ENCODE measurements at places on chromosomes 12 and 14.

DNA sequence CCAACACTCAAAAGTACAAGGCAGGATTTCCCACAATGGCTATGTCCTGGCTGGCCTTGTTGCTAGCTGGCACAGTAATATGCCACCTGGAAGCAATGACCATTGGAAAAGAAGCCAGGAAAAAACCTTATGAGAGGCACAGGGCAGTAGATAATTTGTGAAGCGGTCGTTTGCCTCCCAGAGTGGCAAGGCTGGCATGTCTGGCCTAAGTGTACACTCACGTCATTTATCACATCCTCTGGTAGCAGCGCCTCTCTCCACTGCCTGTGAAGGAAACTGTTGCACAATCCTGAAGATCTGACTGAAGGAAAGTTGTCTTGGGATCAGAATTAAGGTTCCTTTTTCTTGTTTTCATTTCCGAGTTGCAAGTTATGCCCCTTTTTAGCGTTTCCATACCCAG, 408.5 kb downstream of the ZFP36L1 start:
- no peak for DNase-seq

DNA sequence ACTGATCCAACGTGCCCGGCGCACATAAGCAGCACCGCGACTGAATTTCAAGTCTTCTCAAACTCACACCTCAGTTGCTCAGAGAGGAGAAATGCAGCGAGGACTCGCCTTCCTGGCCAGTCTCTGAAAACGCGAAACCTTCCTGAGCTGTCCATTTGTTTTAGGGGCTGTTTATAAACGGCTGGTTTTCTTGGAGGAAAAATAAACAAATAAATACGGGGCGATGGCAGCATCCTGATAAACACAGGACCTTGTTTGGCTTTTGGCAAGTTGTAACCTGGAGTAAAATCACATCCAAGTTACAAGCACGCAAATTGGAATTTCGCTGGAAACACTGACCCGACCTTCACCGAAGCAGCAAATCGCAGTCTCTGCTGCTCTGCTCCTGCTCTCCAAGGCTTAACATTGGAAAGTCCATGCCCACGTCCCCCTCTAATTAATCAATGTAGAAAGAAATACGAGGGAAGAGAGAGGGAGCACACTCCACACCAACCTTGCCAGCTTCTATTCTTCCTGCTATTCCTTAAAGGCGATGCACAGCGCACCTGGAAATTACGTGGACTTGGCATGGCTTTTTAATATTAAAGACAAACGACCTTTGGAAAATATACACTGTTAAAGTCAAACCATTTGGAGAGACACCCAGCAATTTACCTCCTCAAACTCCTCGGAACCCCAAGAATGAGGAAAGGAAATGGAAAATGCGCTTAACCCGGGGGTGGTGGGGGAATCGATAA, 248.8 kb downstream of the APAF1 start:
- no peak for DNase-seq

GRCh38 chr14:59215322-59215721, 26.9 kb downstream of the DAAM1 start:
- no peak for DNase-seq

- no peak for DNase-seq
Observed at GRCh38 chr12:132886529-132887477, 602 bp downstream of the CHFR start.

GRCh38 chr12:115521771-115522409, 755.6 kb downstream of the MED13L start:
- no peak for DNase-seq

DNA sequence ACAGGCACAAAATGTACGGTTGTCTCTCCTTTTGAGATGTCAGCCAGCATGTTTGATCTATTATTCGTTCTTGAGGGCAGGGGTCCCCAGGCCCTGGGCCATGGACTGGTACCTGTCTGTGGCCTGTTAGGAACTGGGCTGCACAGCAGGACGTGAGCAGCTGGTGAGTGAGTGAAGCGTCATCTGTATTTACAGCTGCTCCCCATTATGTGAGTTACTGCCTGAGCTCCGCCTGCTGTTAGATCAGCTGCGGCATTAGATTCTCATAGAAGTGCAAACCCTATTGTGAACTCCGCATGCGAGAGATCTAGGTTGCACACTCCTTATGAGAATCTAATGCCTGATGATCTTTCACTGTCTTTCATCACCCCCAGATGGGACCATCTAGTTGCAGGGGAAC, 41.4 kb upstream of the SCN8A start:
- no peak for DNase-seq

GRCh38 chr14:23485326-23485725, 15.8 kb downstream of the NGDN start:
- DNase-seq = no peak

GRCh38 chr12:22248121-22248520, 86.4 kb downstream of the ST8SIA1 start:
- no peak for DNase-seq

DNA sequence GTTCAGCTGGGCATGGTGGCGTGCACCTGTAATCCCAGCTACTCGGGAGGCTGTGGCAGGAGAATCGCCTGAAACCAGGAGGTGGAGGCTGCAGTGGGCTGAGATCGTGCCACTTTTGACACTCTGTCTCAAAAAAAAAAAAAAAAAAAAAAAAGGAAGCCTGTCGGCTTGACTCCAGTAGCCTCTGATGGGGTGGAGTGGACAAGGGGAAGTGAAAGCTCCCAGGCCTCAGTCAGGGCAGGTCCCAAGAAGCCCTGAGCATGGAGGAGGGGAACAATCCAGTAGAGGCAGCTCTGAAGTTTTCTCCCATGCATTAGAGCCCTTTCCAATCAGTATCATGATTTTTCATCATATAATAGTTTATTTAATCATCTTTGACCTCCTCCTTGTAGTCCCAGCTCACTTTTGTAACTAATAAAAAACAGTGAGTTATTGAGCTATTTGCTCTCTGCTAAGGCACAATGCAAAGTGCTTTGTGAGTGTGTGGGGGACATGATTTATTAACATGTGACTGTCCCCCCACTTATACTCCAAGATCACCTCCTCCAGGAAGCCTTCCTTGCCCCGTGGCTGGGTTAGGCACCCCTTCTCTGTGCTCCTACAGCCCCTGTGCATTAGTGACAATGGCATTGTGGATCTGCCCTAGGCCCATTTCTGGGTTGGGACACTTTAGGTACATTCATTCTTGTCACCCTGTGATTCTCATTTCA, 4.7 kb upstream of the SSH1 start:
- DNase-seq = no peak

GRCh38 chr12:49483619-49484018, 55.2 kb upstream of the KCNH3 start:
- DNase-seq = no peak

GRCh38 chr14:20626274-20626673, 15.2 kb downstream of the OR6S1 start:
- no peak for DNase-seq

GRCh38 chr12:120710805-120711296, 593 bp downstream of the UNC119B start:
- peak; percentile 35 for DNase-seq

DNA sequence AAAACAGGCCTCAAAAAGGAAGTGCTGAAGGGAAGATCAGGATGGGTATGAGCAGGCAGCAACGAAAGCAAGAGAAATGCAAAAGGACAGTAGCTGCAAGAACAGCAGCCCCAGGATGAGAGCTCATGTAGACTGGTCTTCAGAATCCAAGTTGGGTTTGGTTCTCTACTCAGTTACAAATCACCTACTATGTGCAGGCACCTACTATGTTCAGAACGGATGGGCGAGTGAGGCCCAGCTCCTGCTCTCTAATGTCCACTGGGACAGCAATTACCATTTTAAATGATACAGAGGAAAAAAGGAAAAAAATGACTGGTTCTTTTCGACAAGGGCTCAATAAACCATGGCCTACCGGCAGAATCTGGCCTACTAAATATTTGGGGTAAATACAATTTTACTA, 88.5 kb downstream of the RBM19 start:
- DNase-seq = no peak

- DNase-seq = no peak
Observed at GRCh38 chr12:128418944-128419343, 152.0 kb downstream of the TMEM132C start.

DNA sequence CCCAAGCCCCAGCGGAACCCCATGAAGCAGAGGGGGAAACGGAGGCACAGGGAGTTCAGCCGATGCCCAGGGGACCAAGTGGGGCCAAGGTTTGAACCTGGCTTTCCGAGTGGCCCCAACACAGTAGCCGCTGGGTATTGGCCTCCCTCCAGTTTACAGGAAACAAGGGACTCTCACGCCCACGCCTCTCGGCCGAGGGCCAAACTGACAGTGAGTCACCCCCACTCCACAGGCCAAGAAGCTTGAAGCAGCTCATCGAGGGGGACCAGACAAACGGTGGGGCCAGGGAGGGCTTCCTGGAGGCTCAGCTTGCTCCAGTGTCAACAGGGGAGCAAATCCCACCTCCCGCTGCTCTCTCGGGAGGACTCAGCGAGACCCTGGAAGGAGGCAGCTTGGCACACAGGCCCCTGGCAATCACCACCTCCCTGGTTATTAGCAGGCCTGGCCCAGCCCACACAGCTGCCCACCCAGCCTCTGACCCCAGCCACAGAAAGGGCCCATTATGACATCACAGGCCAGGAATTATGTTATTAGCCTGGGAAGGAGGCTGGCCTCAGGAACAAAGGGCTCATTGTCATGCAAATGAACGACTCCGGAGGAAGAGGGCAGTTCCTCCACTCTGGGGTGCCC, 54.6 kb downstream of the NCOR2 start:
- no peak for DNase-seq

GRCh38 chr12:98612696-98613334, 19.3 kb downstream of the SLC25A3 start:
- no peak for DNase-seq

GRCh38 chr14:92880851-92881250, 42.1 kb upstream of the CHGA start:
- no peak for DNase-seq

- DNase-seq = no peak
Observed at GRCh38 chr12:51401900-51402299, 10.7 kb upstream of the GALNT6 start.

DNA sequence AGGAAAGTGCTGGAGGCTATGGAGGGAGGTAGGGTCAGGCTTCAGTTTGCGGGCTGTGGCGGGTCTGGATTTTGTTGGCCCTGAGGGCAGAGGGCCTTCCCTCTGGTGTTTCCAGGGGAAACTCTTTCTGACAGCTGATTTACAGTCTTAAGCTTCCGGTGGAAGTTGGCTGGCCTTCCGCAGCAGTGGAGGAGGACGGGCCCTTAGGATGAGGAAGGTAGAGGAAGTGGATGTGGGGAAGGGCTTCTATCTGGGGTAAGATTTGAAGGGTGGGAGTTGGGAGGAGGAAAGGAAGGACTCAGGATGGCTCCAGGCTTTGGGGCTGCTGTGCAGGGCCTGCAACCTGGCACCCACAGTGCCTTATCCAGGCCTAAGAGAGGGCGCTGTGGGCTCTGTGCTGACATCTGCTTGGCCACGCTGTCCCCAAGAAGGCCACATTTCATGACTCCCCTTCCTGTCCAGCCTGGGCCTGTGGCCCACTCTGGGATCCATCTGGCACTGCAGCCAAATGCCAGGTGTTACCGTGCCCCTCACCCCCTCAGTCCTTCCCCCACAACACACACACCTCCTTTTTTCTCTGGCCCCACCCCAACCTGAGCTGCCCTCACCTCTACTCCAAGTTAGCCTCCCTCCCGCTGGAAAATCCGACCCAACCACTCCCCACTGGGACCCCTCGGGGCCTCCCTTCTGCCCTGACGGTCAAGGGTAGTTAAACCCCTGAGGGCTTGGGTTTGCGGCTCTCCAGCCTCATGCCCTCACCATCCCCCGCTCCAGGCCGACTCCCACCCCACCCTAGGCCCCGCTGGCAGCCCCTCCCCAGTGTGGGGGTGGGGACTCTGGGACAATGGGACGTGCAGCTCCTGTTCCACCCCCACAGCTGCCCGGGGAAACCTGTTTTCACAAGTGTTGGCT, 7.7 kb upstream of the PPP1R13B start:
- DNase-seq = no peak

DNA sequence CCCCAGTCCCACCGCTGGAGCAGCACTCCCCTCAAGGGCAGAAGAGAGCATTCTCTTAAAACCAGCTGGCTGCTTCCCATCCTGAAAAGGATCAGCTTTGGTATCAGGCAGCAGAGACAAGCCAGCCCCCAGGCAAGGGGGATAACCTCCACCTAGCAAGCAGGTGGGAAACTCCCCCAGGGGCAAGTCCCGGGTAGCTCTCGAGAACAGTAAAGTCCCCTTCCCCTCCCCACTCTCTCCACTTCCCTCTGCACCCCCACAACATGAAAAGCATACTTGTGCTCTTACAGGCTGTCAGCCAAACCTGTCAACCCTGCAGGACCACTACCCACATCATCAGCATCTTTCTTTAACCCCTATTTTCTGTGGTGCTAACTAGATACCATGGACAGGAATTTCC, 254.0 kb downstream of the NTF3 start:
- DNase-seq = no peak

GRCh38 chr12:95970905-95971304, 25.2 kb downstream of the HAL start:
- no peak for DNase-seq

DNA sequence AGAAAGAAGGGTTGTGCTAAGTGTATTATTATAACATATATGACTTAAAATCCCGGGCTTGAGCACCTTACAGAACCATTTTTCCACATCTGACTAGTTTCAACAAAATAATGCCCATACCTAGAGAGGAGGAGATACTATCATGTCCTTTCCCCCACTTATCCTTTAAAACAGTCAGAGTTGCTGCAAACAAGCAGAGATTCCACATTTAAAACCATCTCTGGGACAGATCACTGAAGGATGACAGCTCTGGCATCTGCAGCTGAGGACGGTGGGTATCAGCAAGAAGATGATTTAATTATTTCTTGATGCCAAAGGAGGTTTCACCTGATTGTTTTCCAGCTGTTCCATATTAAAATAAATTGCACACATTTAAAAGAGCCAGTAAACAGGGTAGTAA, 328.0 kb upstream of the TMTC1 start:
- no peak for DNase-seq

DNA sequence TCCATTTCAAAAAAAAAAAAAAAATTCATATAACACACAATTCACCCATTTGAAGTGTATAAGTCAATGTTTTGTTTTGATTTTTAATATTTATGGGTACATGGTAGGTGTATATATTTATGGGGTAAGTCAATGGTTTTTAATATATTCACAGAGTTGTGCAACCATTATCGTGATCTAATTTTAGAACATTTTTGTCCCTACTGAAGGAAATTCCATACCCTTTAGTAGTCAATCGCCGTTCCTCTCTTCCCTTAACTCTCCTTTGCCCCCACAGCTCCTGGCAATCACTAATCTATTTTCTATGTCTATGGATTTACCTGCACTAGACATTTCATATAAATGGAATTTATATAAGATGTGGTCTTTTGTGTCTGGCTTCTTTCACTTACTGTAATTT, 92.8 kb downstream of the TRAFD1 start:
- DNase-seq = no peak

- DNase-seq = no peak
Observed at GRCh38 chr12:121713793-121714192, 1.2 kb downstream of the TMEM120B start.

Data from DND-41 (cell line).